ENCODE measurements at places on chromosomes 6 and 20.

DNA sequence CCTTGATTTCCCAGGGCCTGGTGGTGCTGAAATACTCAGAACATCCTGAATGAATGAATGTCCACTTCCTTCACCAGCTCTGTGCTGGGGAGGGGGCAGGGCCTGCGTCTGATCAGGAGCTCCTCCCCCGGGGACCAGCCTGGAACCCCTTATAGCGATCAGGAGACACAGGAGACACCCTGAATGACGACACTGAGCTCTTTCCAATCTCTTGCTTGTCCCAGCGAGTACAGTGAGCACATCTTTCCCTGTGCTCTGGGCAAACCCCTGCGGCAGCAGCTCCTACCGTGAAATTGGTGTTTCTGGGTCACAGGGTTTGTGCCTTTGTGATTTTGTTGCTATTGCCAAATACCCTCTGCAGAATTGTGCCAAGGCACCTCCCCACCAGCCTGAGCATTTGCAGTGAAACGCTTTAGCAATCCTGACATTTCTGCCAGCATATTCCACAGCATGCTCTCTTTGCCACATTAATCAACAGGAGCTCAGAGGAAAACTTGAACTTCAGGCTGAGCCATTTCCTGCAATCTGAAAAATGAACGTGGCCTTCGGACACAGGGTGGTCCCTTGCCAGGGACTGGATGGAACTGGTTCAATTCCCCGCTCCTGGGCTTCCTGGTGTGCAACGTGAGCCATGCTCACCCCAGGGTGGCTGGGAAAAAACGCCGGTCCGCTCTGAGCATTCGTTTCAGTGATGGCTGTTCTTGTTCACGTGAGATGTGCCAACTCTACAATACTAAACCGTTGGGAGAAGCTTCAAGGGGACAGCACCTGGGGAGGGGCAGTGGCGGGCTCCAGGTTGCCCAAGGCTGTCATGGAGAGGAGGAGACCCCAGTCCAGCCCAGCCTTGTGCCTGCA lies 23.1 kb upstream of the MRGBP start:
- no peak for DNase-seq

- DNase-seq: no peak
Observed at GRCh38 chr6:90040931-90041330, 146.7 kb downstream of the GJA10 start.

- no peak for DNase-seq
Observed at GRCh38 chr6:167212713-167213005, 54.9 kb upstream of the GPR31 start.

DNA sequence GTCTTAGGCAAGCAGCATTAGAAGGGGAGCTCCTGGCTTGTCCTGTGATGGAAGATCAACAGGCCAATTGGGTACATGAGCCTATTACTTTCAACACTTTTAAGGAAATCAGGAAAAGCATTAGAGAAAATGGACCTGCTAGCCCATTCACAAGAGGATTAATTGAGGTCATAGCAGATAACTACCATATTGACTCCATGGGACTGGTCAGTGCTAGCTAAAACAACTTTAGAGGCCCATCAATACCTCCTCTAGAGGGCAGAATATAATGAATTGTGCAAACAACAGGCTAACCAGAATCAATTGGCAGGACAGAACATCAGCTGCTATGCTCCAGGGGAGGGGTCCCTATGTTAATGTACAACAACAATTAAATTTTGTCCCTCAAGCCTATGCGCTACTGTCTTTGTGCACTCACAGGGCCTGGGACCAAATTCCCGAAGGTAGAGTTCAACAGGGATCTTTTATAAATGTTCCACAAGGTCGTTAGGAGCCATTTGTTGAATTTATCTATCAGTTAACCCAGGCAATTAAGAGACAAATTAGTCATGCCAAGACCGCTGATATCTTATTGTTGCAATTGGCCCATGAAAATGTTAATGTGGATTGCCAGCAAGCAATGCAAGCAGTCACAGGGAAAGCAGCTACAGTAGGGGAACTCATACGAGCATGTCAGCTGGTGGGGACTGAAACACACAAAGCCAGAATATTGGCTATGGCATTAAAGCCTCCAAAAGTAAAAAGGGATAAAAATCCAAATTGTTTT lies 106.6 kb upstream of the BTN3A2 start:
- no peak for DNase-seq

- no peak for DNase-seq
Observed at GRCh38 chr6:23713211-23713610, 412.8 kb upstream of the NRSN1 start.

DNA sequence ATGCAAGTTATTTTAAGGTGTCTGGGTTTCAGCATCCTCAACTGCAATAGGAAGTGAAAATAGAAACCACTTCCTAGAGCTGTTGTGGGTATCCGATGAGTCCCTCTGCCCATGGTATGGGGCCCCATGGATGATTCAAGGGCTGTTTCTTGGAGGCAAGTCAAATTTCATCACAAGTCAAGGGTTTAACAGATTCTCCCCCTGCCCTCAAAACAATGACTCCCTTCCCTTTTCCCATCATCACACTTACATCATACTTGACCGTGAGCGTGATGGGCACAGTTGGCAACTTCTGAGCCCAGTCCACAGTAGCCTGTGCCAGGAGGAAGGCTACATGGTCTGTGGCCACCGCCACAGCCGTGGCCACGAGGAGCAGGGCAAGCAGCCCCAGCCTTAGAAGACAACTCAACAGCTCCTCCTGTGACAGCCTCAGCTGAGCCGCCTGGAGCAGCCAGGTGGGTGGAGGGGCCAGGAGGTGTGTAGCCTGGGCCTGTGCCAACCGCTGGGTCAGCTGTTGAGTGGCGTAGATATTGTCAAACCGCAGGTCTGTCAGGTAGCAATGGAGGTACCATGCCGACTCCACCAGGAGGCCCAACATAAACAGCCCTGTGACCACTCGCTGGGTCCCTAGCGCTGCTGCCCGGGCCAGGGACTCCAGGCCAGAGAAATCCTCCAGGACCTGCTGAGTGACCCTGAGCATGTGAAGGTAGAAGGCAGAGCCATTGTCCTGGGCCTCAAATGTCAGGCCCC lies 5.2 kb downstream of the OCSTAMP start:
- peak; percentile 19 for DNase-seq

GRCh38 chr20:13800728-13801134 lies 15.9 kb downstream of the NDUFAF5 start:
- no peak for DNase-seq

GRCh38 chr6:30873137-30873640 lies 11.1 kb upstream of the DDR1 start:
- no peak for DNase-seq

DNA sequence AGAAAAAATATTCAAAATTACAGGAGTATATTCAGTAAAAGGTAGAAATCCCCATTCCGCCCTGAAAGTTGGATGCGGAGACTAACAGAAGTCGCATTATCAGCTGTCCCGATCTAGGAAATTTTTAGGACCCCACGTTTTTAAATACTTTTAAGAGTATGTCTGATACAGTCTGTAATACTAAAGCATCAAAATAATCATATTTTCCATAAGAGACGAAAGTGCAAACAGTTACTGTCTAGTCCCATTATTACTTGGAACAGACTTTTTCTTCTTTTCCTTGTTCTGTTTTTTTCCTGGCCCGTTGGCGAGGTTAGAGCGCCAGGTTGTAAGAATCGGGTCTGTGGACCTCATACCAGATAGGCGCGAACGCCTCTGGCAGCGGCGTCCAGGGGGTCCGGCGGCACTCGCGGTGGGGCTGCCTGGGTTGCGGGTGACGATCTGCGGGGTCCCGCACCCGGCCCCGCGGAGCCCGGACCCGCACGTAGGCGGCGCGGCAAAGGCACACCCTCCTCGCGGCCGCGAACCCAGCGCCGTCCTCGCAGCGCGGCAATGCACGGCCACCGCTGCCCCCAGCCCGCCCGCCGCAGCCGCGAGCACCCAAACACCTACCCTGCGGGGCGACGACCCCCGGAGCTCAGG lies 460 bp downstream of the PLAGL1 start:
- no peak for DNase-seq

GRCh38 chr6:25301362-25301761 lies 22.2 kb downstream of the CARMIL1 start:
- DNase-seq: no peak

GRCh38 chr6:137171824-137172733 lies 1.4 kb downstream of the IL22RA2 start:
- DNase-seq: no peak

GRCh38 chr6:149271348-149272340 lies 45.9 kb upstream of the TAB2 start:
- DNase-seq: peak; percentile 49

DNA sequence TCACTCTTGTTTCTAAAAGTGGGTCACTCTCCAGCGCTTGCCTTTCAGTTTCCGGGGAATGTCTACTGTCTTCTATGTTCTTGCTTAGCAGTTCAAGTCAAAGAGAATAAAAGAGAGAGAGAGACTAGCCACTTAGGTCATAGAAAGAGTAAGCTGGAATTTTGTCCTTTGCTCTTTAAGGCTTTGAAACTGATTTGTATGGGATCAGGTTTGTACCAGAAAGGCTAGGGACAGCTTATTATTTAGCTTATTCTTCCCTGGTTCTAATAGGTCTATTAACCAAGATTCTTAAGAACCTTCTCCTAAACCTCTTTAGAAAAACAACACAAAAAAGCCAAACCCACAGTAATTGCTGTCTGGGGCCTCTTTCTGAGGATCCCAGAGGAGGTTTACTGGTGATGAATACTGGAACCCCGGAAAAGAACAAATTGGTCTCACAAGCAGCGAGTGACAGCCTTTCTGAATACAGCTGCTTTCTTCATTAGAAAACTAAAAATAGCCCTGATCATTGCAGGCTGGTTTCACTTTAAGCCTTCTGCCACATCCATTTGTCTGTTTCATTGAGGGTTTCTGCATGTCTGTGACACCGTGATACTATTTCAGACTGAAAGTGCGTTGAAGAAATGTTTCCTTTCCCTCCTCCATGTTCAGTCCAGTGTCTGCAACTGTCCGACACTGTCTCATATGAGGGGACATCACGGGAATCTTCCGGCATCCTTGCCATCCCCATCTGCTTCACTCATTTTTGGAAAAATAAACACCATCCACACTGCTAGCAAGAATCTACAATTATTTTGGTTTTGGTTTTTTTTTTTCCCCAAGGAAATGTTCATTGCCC lies 75.1 kb upstream of the ATXN1 start:
- peak; percentile 26 for DNase-seq

DNA sequence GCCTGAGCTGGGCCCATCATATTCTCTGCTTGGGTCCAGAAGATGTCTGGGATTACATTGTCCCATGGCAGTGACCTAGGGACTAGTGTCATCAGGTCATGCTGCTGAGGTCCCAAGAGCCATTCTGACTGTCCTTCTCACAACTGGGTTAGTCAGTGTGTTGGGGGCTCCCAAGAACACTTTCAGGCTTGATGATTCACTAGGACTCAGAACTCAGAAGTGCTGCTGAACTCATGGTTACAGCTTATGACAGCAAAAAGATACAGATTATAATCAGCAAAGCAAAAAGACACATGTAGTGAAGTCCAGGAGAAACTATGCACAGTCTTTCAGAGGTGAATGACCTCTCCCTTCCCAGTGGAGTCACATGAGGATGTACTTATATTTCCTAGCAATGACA lies 107.8 kb downstream of the SYNE1 start:
- DNase-seq: no peak

GRCh38 chr6:2158596-2159271 lies 86.7 kb downstream of the GMDS start:
- no peak for DNase-seq

DNA sequence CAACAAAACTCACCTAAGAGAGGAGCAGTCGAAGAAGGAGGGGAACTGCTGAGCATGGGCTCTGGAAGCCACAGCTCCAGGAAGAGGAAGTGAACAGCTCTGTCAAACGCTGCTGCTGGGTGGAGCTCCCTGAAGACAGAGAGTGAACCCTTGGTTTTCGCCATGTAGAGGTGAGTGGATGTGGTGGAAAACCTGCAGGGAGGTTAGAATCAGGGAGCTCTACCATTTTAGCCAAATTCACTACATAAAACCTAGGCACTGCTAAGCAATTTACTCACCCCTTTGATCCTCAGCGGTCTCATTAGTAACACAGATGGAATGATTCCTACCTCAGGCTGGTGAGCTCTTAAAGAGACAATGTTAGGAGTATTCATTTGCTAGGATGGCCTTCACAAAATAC lies 19.4 kb upstream of the TFAP2A start:
- DNase-seq: no peak

Data from CD4-positive, alpha-beta T cell treated with Interleukin-15 for 4 hours (primary cell).